ENCODE measurements at places on chromosomes 4 and X.

GRCh38 chr4:93384887-93385286, 443.7 kb upstream of the ATOH1 start:
- DNase-seq = no peak

DNA sequence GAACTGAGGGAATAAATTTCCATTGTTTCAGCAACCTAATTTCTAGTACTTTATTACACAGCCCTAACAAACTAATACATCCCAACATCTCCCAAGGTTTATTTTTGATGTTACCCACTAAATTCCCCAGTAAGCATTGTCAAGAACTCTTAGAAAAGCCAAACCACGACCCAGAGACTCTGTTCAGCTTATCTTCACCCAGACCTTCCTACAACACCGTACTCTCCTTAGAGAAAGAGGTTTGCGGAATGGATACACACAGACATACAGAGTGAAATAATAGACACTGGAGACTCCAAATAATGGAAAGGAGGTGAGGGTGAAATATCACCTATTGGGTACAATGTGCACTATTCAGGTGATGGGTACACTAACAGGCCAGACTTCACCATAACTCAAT, 75.6 kb downstream of the LRBA start:
- DNase-seq = no peak

GRCh38 chr4:95290702-95291101, 258.1 kb downstream of the UNC5C start:
- DNase-seq = no peak

GRCh38 chr4:92305148-92305877, 1.5 kb downstream of the GRID2 start:
- DNase-seq = peak; percentile 85

- no peak for DNase-seq
Observed at GRCh38 chr4:87089368-87089767, 131.1 kb downstream of the KLHL8 start.

- DNase-seq = no peak
Observed at GRCh38 chr4:158710814-158711213, 12.4 kb downstream of the PPID start.

DNA sequence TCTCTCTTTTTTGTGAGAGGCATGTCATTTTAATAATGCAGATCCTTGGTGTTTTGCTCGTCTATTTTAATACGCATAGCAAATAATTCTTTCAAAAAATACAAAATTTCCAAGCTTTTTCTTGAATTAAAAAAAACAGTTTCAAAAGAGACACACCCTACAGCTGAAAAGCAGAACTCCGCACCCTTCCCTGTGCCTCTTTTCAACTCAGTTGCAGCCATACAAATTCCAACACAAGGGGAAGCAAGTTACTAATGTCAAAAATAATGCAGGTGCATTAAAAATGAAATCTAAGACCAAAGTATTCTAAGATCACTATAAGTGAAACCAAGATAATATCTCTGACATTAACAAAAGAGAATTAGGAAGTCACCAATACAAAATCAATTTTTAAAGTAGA, 66.6 kb downstream of the NR3C2 start:
- DNase-seq = no peak

GRCh38 chrX:106898462-106898861, 4.7 kb downstream of the RIPPLY1 start:
- no peak for DNase-seq

DNA sequence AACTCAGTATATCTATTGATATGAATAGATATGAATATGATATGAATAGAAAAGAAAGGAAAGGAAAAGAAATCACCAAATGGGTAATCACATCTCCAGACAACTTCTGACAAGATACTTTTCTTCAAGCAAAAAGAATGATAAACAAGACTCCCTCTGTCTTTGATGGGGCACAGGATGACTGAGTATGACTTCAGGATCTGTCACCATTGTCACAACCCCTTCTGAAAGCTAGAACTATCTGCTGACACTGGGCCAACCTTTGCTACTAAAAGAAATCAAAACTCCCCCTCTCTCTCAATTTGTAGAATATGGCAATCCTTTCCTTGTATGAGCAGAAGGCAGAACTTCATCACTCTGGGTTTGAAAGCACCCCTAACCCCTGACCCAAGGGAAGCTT, 267.2 kb upstream of the RASGEF1B start:
- no peak for DNase-seq

- DNase-seq = no peak
Observed at GRCh38 chr4:127291316-127291715, 341.4 kb upstream of the INTU start.

- DNase-seq = no peak
Observed at GRCh38 chr4:109969087-109969486, 56.4 kb downstream of the EGF start.

DNA sequence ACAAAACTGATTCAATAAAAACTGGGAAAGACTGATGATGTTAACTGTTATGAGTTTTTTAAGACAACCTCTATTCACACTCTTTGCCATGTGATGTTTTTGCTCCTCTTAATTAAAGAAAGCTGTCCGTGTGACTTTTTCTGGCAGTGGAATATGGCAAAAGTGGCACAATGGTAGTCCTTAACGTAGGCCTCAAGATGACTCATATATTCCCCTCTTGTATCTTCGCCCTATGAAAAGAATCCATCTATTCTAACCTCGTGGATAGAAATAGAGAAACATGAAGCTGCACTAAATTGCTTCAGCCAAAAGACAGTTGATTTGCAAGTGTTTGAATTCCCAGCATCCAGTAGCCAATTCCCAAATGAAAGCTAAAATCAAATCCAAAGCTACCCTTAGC, 603.8 kb upstream of the PCDH7 start:
- no peak for DNase-seq

- no peak for DNase-seq
Observed at GRCh38 chrX:121456315-121456714, 408.9 kb downstream of the GLUD2 start.

- peak; percentile 57 for DNase-seq
Observed at GRCh38 chr4:57190601-57191481, 80.7 kb upstream of the IGFBP7 start.

GRCh38 chrX:23493941-23494374, 159.3 kb downstream of the PTCHD1 start:
- DNase-seq = no peak

DNA sequence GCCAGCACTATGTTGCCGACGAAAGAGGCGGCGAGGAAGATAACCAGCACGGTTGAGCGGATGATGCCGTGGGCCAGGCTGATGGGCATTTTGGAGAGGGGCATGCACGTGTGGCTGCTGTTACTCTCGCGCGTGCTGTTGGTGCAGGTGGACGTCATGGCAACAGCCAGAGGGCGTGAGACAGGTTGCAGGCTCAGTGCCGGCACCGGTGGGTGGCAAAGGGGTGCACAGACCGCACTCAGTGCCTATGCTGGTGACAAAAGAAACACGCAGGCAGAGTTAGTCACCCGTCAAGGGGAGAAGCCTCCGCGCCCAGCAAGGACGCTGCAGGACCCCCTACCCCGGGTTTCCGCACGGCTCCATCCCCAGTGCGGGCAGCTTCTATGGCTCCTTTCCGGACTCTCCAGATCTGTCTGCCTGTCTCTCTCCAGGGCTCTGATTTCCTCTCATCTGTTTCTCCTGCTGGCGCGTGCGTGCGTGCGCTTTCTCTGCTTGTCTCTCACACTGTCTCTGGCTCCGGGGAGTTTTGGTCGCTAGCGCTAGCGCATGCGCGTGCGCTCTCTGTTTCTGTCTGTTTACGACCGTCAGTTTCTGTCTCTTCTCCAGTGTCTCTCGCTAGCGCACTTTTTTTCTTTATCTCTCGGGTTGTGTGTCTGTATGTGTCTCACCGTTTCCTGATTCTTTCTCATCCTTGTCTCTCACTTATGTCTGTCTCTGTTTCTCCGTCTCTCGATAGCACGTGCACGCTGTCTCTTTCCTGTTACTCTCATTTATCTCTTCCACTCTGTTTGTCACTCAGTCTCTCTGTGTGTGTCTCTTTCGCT, 2.1 kb downstream of the GPR101 start:
- peak; percentile 51 for DNase-seq

DNA sequence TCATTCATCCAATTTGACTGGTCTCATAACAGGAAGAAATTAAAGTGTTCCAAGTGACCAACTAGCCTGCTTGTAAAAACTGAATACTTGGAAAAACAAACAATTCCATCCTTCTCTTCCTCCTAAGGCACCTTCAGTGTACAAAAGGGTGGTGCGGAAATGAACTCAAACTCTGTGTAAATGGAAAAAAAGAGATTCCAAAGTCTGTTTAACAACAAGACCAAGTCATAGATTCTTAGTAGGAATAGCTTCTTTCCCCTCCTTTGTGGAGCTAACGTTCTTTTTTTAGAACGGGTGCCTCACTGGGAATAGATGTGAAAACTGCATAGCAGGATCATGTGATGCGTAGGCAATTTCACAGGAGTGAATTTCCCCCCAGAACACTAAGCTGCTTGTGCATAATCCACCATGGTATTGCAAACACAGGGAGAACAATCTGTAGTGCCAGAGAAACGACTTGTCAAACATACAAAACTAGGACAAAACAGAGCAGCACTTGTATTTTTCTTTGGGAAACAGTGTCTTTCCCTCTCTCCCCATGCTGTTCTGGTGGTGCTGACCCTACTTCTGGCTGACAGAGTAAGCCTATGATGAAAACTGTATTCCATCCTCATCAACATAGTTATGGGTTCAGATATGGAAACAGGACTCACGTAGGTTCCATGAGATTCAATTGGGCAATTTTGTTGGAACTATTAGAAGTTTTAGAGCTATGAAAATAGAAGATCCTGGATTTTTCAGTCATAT, 13.2 kb upstream of the SOD3 start:
- DNase-seq = no peak

- DNase-seq = no peak
Observed at GRCh38 chr4:138190452-138190858, 51.7 kb downstream of the SLC7A11 start.

DNA sequence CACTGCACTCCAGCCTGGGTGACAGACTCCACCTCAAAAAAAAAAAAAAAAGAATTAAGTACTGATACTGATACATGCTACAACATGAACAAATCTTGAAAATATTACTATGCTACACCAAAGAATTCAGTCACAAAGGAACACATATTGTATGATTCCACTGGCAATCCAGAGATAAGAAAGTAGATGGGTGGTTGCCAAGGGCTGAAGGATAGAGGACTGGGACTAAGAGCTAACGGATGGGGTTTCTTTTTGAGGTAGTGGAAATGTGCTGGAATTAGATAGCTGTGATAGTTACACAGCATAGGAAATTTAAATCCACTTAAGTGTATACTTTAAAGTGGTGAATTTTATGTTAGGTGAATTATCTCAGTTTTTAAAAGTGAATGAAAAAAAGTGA, 12.5 kb downstream of the ATP11C start:
- no peak for DNase-seq

Measured in nephron progenitor cell (in vitro differentiated cells).